ENCODE measurements at places on chromosomes 3 and 15.

DNA sequence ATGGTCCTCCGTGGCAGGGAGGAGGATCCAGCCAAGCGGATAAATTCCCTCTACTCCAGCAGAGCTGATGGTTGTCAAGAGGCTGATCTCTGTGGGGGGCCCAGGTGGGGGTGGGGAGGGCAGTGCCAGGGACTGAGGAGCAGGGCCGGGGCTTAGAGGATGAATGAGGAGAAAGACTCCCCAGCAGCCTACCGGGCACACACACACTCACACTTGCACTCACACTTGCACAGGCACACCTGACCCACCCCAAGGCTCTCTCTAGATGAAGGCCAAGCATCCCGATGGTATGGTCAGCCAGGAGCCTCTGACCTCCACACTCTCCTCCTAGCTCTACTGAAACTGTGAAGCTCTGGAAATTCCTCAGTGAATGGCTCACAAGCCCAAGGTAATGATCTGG, 131.3 kb upstream of the PRR20G start:
- no peak for DNase-seq

DNA sequence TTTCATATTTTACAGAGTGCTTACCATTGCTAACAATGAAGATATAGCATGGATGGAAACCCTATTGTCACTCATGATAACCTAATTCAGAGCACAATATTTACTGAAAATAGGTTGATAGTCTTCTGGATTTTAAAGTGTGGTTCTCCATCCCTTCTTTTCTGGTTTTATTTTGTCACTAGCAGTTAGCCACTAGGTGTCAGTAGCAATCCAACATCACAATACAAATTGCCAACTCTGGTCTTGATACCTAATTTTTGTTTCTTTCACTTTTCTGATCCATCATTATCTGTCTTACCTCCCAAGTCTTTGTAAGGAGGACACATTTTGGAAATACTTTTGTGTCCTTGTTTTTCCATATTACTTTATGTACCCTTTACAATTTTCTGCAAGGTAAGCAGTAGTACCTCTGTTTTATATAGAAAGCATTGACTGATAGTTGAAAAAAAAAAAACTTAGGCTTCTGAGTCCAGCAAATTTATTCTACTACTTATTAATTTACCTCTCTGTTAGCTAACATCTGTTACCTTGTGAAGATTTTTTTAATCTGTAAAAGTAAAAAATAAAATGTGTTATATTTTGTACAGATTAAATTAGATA, 28.3 kb upstream of the CRYBG3 start:
- no peak for DNase-seq

DNA sequence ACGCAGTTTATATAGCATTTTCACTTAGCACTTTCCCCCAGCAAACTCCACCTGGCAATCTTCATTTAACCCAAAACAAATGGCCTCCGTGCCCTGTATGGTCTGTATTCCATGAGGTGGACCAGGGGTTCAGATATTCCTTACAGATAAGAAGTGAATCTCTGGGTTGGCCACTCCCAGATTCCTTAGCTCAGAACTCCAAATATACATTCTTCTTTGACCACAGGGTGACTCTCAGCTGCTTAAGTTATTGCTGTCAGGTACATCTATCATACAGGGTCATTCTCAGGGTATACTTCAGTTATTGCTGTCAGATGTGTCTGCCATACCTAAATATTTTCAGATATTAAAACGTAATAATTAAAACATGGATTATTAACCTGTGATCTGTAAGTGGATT, 229.8 kb downstream of the TBL1XR1 start:
- no peak for DNase-seq

- no peak for DNase-seq
These were observed 12.0 kb downstream of the DNASE1L3 start for GRCh38 chr3:58198804-58199203.

DNA sequence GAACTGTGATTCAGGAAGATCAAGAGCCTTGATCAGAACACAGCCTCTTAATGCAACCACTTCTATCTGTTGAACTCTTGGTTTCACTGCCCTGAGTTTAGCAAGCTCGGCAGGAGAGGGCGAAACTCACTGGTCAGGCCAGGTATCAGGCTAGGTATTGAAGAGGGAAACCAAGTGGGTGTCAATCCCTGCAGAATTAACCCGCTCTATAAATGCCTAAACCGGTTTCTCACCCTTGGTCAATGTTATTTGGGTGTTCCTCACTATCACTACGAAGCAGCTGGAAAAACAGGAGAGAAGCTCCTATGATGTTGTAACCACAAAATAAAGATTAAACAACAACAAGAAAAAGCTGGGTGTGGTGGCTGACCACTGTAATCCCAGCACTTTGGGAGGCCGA, 23.9 kb downstream of the LIPH start:
- no peak for DNase-seq

GRCh38 chr15:68774120-68774519, 46.6 kb downstream of the ANP32A start:
- no peak for DNase-seq

DNA sequence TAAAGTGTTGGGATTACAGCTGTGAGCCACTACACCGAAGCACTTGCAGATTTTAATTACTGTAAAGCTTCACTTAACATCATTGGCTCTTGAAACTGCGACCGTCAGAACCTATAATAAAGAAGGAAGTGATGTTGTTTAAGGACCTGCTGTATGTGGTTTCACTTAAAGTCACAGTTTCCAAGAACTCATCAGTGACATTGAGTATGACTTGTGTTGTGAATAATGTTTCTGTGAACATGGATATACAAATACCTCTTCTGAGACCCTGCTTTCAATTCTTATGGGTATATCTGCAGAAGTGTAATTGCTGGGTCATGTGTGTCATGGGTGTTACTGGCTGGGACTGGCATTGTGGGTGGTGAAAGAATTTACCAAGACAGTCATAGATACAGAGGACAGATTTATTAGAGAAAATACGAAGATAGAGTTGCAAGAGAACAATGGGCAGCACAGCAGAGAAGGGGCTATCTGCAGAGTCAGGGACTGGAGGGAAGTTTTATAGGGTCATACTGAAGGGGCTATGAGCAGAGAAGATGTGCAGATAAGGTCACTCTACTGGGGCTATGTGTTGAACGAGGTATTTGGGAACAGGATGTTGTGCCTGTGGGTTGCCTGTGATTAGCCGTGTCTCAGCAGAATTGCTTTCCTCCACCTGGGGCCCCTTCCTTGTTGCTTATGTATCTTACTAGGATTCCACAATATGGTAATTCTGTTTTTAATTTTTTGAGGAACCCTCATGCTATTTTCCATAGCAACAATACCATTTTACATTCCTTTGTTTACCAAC, 4.5 kb downstream of the NDUFB5 start:
- DNase-seq: no peak

GRCh38 chr3:7082244-7082643, 221.3 kb downstream of the GRM7 start:
- DNase-seq: no peak

GRCh38 chr3:116050311-116050915, 394.9 kb downstream of the LSAMP start:
- DNase-seq: no peak

- DNase-seq: no peak
These were observed 166.6 kb downstream of the XXYLT1 start for GRCh38 chr3:195104340-195104739.

GRCh38 chr3:58124387-58124786, 86.4 kb downstream of the DNASE1L3 start:
- DNase-seq: no peak

GRCh38 chr3:77825001-77825827, 785.3 kb downstream of the ROBO2 start:
- no peak for DNase-seq

DNA sequence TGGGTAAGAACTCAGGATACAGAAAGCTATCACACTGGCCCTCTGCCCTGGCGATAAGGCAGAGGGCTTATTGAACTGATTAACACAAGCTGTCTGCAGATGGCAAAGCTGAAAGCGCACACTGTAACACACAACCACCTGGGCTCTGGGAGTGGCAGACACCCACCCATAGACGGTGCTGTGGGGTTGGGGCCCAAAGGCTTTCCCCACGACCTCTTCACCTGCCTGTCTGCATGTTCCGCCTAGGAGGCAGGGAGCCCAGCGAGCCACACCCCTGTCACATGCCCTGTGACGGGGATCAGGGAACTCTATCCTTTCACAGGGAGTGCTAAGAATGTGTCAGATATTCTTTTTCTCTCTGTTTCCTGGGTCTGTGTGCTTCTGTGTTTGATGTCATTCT, 12.1 kb upstream of the TFG start:
- DNase-seq: peak; percentile 85

GRCh38 chr3:163622384-163622783, 1455.9 kb downstream of the SI start:
- DNase-seq: no peak

GRCh38 chr3:42814914-42815507, 5.8 kb downstream of the ACKR2 start:
- DNase-seq: no peak

- DNase-seq: no peak
These were observed 12.0 kb downstream of the MRPL46 start for GRCh38 chr15:88454867-88455810.
